Mucosa of gallbladder (tissue), 1 donor: ENCODE measurements at places on chromosomes 4 and X. TPM values are rescaled to one million over a fixed set of nuclear protein-coding genes. Genes with fewer than 3 reads are reported as not detected.

Gene MAGEA1
- not detected for total RNA-seq

Gene HSFX4
- not detected for total RNA-seq

Gene PAGE5
- not detected for total RNA-seq

DNA sequence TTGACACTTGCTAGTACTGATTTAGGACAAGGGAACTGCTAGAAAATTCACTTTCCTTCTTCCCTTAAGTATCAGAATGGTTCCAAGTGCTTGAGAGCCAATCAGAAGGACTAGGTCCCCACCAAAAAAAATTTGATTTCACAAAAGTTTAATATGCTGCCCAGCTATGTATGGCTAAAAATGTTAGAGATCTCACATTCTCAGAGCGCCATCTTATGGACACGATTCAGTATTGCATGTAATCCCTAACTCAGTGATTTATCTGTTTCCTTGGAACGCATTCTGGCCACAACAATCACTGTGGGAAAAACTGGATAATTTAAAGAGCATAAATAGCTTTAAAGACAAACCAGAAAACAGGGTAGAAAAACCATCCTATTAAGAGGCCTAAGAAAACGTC, 255.1 kb upstream of the GPC4 start:
- DNase-seq = no peak

Gene HNRNPH2
- total RNA-seq = 62.1 TPM
